Liver (tissue), 10 donors: ENCODE measurements at places on chromosomes 1 and 21. TPM values are rescaled to one million over a fixed set of nuclear protein-coding genes. Genes with fewer than 3 reads are reported as not detected.

DNA sequence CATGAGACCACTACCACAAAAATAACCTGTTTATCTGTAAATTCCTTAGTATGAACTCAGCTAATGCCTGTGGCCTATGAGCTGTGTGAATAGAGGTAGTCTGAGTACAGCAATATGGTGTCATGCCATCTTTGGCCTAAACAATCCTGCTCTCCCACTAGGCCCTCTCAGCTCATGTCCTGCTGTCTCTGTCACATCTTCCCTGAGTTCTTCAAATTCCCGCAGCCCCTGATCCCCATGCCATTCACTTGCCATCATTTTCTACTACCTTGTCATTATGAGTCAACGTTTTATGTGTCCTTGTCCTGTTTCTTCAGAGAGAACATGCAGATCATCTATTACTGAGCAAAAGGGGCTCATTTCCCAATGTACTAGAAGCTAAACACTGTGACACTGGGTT lies 125.6 kb downstream of the SPATA46 start:
- no peaks in the 10 kb centered on the region for H3K36me3 ChIP-seq
- H3K27ac ChIP-seq: no peak overlapping the region
- no peaks in the 10 kb centered on the region for H3K27me3 ChIP-seq
- peaks cover 6% of the 10 kb centered on the region for H3K4me1 ChIP-seq
- no peak overlapping the region for H3K4me3 ChIP-seq

LENEP gene
- polyA plus RNA-seq: not detected

GRCh38 chr1:186620566-186621350 lies 59.5 kb downstream of the PTGS2 start:
- DNase-seq: no peak
- no peaks in the 10 kb centered on the region for H3K27me3 ChIP-seq
- no peaks in the 10 kb centered on the region for H3K36me3 ChIP-seq

GRCh38 chr21:37529649-37530048 lies 163.1 kb downstream of the DYRK1A start:
- no peak overlapping the region for H3K27ac ChIP-seq
- H3K36me3 ChIP-seq: no peaks in the 10 kb centered on the region
- no peaks in the 10 kb centered on the region for H3K4me1 ChIP-seq

GRCh38 chr1:147612366-147612765 lies 58.0 kb downstream of the ACP6 start:
- H3K27me3 ChIP-seq: no peaks in the 10 kb centered on the region
- no peak for DNase-seq
- H3K27ac ChIP-seq: no peak overlapping the region
- peaks cover 24% of the 10 kb centered on the region for H3K36me3 ChIP-seq
- no peak overlapping the region for H3K4me3 ChIP-seq
